Placental pericyte (primary cell): ENCODE measurements at places on chromosomes 5 and 9. TPM values are rescaled to one million over a fixed set of nuclear protein-coding genes. Genes with fewer than 3 reads are reported as not detected.

NUP214 gene
- 15.8 and 27.6 TPM in 2 replicates for total RNA-seq

SEMA5A gene
- 31.1 and 116 TPM in 2 replicates for total RNA-seq

SCGB3A2 gene
- not detected in 2 replicates for total RNA-seq

IL5 gene
- total RNA-seq: not detected in 2 replicates

STKLD1 gene
- total RNA-seq: under 0.01 and 0.14 TPM in 2 replicates

F12 gene
- 0.22 and 0.57 TPM in 2 replicates for total RNA-seq

FOXD1 gene
- 2.4 and 23.6 TPM in 2 replicates for total RNA-seq

FAM114A2 gene
- total RNA-seq: 26.5 and 26.9 TPM in 2 replicates

ZDHHC11 gene
- 2.4 and 2.9 TPM in 2 replicates for total RNA-seq

ELAVL2 gene
- total RNA-seq: not detected in 2 replicates

PCDHB9 gene
- 0.14 TPM in 1 of 2 replicates, not detected in the other for total RNA-seq

IFNK gene
- total RNA-seq: not detected in 2 replicates

BHMT2 gene
- 1.1 and 11.6 TPM in 2 replicates for total RNA-seq

THBS4 gene
- total RNA-seq: 0.14 and 0.22 TPM in 2 replicates

ARRDC3 gene
- total RNA-seq: 51.7 and 54.3 TPM in 2 replicates

CARD9 gene
- 3.9 and 12.9 TPM in 2 replicates for total RNA-seq

PSAT1 gene
- total RNA-seq: 75.0 and 119 TPM in 2 replicates

CARD19 gene
- 53.8 and 60.0 TPM in 2 replicates for total RNA-seq

OR1J2 gene
- not detected in 2 replicates for total RNA-seq

PDE6A gene
- total RNA-seq: not detected in 2 replicates

C5orf52 gene
- total RNA-seq: not detected in 2 replicates

DBH gene
- total RNA-seq: not detected in 2 replicates

BTNL8 gene
- total RNA-seq: not detected in 2 replicates

SLCO6A1 gene
- under 0.01 and 0.14 TPM in 2 replicates for total RNA-seq

SLC36A2 gene
- total RNA-seq: not detected in 2 replicates

TPRN gene
- 9.9 and 14.9 TPM in 2 replicates for total RNA-seq

SLC6A18 gene
- total RNA-seq: not detected in 2 replicates

JAKMIP2 gene
- 0.22 and 0.29 TPM in 2 replicates for total RNA-seq

PCDHGA6 gene
- total RNA-seq: 4.3 and 4.8 TPM in 2 replicates

ZFP2 gene
- total RNA-seq: under 0.01 and 0.22 TPM in 2 replicates

SPINK6 gene
- total RNA-seq: not detected in 2 replicates

BTNL9 gene
- not detected in 2 replicates for total RNA-seq

CDK7 gene
- total RNA-seq: 36.8 and 44.2 TPM in 2 replicates

ATP6V1G1 gene
- 140 and 211 TPM in 2 replicates for total RNA-seq

LMX1B gene
- total RNA-seq: not detected in 2 replicates

IL31RA gene
- 2.0 and 7.6 TPM in 2 replicates for total RNA-seq

PCDHB8 gene
- total RNA-seq: 0.29 TPM in 1 of 2 replicates, not detected in the other

EFNA5 gene
- 0.66 and 7.3 TPM in 2 replicates for total RNA-seq

C7 gene
- not detected in 2 replicates for total RNA-seq

INSL4 gene
- not detected in 2 replicates for total RNA-seq

CAMK2A gene
- 2.0 and 2.4 TPM in 2 replicates for total RNA-seq

SREK1IP1 gene
- 8.3 and 12.6 TPM in 2 replicates for total RNA-seq

SPINK5 gene
- total RNA-seq: under 0.01 TPM in 1 of 2 replicates, not detected in the other

ANXA1 gene
- 481 and 589 TPM in 2 replicates for total RNA-seq

ASS1 gene
- 22.0 and 199 TPM in 2 replicates for total RNA-seq

SPAG8 gene
- total RNA-seq: 0.66 and 1.0 TPM in 2 replicates

FABP6 gene
- total RNA-seq: not detected in 2 replicates

GARNL3 gene
- total RNA-seq: 0.14 and 1.3 TPM in 2 replicates

MLANA gene
- not detected in 2 replicates for total RNA-seq

GRXCR2 gene
- not detected in 2 replicates for total RNA-seq

ECM2 gene
- 0.29 and 1.5 TPM in 2 replicates for total RNA-seq

LMNB1 gene
- 7.9 and 79.7 TPM in 2 replicates for total RNA-seq

HOMER1 gene
- total RNA-seq: 2.4 and 3.5 TPM in 2 replicates

ZCCHC9 gene
- total RNA-seq: 31.1 and 35.8 TPM in 2 replicates

GMCL2 gene
- not detected in 2 replicates for total RNA-seq

SV2C gene
- not detected in 2 replicates for total RNA-seq
